ENCODE measurements at places on chromosomes 6 and 20.
A peak's percentile ranks its signal among the peaks of the same experiment; 100 is the strongest.

DNA sequence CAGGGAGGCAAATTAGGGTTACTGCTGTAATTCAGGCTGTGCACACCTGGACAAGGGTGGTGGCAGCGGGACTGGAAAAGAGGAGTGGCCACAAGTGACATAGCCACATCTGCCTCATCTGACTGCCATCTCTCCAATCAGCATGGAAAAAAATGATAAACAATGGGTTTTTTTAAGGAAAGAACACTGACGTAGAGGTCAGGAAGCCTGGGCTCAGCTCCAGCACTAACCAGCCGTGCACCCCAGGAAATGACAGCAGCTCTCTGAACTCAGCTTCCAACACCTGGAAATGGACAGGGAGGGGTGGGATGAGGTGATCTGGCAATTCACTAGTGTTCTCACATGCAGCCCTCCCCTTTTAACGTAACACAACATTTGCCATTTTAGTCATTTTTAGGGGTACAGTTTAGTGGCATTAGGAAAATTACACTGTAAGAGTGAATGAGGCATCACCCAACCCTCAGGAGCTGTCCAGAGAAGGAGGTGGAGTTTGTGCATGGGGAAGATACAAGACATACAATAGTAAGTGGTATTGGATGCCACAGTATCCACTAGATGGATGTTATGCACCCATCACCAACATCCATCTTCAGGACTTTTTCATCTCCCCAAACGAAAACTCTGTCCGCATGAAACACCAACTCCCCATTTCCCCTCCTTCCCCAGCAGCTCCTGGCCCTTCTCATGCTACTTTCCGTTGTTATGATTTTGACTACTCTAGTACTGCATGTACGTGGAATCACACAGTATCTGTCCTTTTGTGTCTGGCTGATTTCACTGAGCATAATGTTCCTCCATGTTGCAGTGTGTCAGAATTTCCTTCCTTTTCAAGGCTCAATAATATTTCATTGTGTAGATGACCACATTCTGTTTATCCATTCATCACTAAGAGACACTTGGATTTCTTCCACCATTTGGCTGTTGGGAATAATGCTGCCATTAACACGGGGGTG is 215.5 kb upstream of the ECI2 start:
- no peak for DNase-seq

DNA sequence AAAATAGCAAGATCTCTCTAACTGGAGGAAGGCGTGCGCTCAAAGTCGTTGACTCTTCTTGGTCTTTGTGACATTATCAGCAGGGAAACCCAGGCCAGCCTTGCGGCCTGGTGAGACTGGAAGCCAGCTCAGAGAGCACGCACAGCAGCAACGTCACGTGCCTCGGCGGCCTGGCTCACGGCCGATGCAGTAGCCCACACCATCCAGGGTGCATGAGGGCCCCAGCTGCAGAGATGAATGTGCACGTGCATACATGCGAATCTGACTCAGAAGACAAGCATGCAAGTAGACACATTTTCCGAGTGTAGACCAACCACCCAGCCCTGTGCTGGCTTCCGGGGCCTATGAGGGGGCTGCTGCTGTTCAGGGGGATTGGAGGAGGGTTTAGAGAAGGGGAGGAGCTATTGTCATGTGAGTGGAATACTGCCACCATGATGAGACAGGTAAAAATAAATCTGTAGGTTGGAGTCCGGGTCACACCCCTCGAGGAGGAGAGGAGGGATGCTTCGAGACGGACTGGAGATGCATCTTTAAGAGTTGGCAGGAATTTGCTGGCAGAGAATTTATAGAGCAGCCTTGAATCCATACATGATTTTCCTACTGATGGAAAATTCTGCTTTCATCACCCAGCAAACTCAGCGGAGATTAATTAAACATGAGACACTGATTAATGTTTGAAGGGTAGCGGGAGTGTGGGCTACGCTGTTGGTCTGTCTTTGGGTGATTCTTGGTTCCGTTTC is 388.2 kb downstream of the CDH4 start:
- peak; percentile 17 for DNase-seq

DNA sequence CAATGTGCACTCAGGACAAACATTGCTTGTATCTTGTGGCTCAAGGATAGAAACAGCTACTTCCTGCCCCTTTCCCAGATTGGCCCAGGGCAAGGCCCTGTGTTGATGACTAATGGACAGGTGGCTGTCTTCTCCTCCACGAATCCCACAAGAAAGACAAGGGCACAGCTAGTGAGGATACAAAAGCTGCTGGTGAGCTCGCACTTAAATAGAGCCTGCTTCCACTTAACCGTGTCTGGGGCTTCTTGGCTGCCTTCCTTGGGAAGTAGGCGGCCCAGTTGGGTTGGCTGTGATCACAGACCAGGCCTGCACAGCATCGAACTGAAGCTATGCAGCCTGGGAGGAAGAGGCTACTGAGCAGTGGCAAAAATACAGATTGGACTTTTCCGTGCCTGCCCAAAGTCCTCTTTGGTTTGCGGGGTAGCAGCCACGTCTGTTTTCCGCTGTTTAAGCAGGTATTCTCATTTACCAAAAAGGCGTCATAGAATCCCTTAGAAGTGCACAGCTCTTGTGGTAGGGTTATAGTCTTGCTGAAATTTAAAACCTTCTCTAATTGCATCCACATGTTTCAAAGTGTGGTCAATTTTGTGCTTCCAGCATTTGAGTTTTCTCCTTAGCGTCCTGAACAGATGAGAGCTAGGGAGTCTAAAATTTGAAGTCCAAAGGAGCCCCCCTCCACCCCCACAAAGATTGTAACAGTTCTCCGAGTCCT is 23.0 kb upstream of the NAA20 start:
- no peak for DNase-seq

DNA sequence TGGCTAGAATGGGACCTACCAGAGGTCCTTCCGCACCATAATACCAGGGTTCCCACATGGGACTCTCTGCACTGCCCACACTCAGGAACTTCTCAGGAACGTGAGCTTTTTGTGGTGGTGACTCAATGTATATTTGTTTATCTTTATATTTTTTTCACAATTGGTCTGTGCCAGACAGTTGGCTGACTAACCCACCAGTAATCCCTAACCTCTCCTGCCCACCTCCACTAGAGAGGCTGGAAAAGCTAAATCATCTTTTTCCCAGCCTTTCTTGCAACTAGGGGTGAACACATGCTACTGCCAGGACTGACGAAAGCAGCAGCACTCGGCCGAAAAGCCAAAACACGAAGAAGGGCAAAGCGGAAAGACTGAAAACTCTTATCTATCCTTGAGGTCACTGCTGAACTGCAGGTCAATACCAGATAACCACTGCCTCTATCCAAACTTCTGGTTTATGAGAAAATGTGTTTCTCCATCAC is 112.9 kb downstream of the TRERF1 start:
- DNase-seq: no peak

GRCh38 chr6:144234399-144234798 is 50.7 kb upstream of the UTRN start:
- DNase-seq: no peak

GRCh38 chr6:124479991-124480430 is 482.2 kb upstream of the RNF217 start:
- DNase-seq: no peak

- no peak for DNase-seq
Observed at GRCh38 chr6:163668061-163668426, 253.5 kb downstream of the QKI start.

DNA sequence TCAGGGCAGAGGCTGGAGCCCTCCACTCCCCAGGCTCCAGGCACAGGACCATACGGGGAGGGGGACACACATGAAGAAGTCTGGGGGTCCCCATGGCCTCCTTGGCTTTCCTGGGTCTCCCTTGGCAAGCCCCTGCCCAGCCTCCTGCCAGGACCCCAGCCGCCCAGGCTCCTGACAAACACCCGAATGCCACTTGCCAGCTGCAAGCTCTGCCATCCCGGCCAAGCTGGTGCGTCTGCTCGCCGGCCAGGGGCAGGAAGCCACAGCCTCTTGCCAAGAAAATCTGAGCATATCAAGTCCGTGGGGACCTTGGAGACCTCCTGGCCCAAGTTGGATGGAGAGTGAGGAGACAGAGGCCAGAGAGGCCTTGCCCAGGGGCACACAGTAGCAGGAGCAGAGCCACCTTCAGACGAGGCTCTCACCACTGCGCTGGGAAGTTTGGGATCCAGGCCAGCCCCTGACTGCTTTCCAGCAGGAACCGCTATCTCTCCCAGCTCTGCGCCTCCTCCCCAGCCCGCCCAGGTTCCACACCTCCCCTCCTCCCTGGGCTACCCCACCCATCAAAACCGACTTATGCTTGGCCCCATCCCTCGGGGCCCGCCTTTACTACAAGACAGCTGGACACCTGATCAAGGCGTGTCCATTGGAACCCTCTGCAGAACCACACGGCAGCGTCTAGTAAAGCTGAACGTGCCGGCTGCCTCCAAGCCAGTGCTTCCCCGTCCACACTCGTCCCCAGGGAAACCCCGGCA is 80.2 kb downstream of the GRM4 start:
- DNase-seq: peak; percentile 27

DNA sequence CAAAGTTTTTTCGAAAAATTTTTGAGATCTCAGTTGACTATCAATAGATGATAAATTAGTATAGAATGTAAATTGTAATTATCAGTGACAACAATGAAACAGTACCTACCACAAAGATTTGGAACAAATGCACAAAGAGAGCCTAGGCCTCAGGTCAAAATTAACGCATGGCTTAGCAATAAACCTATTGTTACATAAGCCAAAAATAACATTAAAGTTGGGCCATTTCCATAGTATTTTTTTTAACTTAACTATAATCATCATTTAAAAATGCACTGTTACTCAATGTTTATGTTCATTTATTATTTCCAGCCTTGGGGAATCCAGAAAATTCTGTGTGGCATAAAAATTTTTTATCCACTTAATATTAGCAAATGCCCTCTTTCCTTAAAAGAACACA is 117.0 kb downstream of the EPB41L2 start:
- DNase-seq: no peak

- DNase-seq: no peak
Observed at GRCh38 chr6:36888654-36889481, 3.1 kb downstream of the C6orf89 start.

DNA sequence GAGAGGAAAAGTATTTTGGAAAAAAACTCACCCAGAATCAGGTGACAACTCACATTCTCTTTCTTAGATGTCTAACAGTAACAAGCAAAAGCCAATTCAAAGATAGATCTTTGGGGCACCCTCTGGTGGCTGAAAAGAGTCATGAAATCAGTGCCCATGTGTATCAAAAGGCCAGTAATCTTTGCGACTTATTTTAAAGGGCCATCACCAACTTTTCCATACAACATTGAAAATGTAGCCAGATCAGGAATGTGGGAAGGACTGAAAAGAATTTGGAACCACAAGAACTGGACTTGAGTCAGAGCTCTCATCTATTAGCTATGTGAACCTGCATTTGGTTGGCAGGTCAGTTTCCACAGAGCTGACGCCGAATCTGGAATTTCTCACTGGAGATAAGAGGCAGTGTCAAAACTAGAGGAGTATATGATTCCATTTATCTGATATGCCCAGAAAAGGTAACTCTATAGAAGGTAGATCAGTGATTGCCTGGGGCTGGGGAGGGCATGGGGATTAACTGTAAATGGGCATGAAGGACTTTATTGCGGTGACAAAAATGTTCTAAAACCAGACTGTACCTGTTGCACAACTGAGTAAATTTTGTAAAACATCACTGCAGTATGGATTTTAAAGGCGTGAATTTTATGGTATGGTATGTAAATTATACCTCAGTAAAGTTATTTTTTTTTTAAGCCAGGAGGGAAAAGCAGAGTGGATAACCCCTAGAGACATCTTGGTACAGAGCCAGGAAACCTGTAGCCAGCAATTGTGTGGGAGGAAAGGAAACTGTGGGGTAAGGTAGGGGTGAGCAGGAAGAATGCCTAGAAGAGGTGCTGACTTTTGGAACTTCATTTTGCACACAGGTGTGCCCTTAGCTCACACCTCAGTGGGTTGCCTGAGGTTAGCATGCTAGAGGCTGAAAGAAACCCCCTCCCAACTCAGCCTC is 117.1 kb upstream of the ASF1A start:
- DNase-seq: peak; percentile 30

DNA sequence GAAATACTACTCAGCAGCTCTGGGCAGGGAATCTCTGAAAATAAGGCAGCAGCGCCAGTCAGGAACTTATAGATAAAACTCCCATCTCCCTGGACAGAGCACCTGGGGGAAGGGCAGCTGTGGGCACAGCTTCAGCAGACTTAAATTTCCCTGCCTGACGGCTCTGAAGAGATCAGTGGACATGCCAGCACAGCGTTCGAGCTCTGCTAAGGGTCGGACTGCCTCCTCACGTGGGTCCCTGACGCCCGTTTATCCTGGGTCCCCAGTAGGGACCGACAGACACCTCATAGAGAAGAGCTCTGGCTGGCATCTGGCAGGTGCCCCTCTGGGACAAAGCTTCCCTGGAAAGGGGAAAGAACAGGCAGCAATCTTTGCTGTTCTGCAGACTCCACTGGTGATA is 59.0 kb downstream of the COL21A1 start:
- DNase-seq: no peak

- no peak for DNase-seq
Observed at GRCh38 chr6:64988148-64988547, 718.9 kb downstream of the EYS start.

DNA sequence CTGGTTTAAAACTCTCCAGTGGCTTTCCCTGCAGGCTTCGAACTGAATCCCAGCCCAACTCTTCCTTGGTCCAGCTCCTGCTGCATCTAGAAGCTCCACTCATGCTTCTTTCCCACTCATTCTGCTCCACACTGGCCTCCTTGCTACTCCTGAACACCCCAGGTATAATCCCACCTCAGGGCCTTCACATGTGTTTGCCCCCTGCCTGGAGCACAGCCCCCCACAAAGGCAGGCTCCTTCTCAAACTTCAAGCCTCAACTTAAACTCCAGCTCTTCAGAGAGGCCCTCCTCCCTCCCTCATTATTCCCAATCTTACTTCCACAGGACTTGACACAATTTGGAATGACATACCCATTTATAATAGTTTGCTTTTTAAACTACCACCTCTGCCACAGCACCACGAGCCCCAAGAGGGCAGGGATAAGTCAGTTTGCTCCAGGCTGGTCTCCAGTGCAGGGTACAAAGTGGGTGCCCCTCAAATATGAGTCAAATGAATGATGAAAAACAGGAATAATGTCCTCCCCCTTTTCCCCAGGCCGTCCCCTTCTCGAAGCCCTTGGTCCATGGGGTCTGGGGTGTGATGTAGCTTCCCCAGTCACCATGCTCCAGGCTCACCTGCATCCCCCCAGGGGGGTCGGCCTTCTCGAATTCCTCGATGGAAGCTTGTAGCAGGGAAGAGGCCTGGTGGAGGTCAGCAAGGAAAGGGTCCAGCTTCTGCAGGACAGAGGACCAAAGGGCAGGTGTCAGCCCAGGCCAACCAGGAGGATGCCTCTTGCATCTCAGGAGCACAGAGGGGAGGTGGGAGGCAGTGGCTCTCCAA is 37.4 kb downstream of the KIAA1755 start:
- no peak for DNase-seq

- no peak for DNase-seq
Observed at GRCh38 chr20:48025661-48026060, 240.4 kb upstream of the SULF2 start.
